T-helper 2 cell treated with Interferon-gamma antibody and Interleukin-4, amounts not matched to agents 5 μg/mL and 100 μg/mL, for 36 hours (primary cell): ENCODE measurements at places on chromosomes 1 and 21.

DNA sequence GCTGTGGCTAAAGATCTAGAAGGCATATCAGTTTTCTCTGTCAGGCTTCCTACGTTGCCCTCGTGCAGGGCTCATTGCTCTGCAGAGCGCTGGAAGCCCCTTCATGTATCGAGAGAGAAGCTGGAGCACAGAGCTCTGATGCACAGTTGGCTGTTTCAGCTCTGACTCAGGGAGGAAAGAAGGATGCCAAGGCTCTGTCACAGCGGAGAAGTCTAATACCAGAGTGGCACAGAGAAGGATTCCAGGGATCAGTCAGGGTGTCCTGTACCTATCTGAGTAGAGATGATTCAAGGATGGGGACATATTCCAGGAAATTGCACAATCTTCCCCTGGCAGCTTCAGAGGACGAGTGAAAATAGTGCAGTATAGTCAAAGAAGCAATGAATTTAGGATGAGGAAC, 179.2 kb upstream of the FMN2 start:
- no peak for DNase-seq

GRCh38 chr21:44926331-44927101, 5.8 kb upstream of the ITGB2 start:
- DNase-seq = peak; percentile 46

- DNase-seq = no peak
Observed at GRCh38 chr1:53594391-53595180, 135.4 kb downstream of the DMRTB1 start.

DNA sequence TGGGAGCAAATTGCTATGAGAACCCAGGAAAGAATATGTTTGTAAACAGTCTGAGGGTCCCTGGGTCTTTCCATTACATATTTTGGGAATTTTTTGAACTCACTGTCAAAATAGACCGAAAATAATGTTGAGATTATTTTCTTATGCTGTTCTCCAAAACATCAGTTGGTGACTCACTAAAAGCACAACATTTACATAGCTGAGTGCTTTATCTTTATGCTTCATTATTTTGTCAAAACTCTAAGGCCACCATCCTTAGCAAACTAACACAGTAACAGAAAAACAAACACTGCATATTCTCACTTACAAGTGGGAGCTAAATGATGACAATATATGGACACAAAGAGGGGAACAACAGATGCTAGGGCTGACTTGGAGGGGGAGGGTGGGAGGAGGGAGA, 459.3 kb downstream of the ADGRL2 start:
- no peak for DNase-seq

DNA sequence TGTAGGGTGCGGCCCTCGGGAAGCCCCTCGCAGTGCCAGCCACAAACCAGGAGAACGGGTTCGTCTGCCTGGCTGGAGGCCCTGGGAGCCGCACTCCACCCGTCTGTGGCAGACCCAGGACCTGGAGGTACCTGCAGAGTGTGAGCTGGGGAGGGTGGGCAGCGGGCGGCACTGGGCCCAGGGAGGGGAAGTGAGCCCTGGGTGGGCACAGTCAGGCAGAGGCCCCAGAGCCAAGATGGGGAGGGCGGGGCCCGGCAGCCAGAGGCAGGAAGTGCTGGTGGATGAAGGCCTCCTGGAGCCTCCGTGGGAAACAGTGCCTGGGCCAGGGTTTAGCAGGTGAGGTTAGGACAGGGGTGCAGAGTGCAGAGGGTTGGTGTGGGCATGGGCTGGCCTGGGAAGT, 4.0 kb upstream of the PEX10 start:
- no peak for DNase-seq

DNA sequence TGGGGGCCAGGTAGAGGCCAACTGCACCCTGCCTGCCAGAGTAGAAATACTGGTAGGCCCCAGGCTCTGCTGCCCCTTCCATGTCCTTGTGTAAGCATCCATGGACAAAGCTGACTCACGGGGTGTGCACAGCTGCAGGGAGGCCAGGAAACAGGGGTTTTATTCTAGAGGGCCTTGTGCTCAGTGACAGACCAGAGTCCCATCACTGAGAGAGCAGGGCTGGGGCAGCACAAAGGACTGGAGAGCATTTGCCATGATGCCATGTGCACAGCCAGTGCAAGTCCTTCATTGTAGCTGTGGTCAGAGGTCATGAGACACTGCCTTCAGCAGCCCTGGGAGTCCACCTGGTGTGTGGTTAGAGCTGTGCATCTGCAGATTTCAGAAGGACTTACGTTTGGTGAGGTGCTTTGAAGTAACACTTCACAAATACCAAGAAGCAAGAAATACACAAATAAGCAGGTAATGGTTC, 8.1 kb downstream of the ARF1 start:
- no peak for DNase-seq

GRCh38 chr1:185566995-185567394, 167.2 kb upstream of the HMCN1 start:
- DNase-seq = peak; percentile 25

DNA sequence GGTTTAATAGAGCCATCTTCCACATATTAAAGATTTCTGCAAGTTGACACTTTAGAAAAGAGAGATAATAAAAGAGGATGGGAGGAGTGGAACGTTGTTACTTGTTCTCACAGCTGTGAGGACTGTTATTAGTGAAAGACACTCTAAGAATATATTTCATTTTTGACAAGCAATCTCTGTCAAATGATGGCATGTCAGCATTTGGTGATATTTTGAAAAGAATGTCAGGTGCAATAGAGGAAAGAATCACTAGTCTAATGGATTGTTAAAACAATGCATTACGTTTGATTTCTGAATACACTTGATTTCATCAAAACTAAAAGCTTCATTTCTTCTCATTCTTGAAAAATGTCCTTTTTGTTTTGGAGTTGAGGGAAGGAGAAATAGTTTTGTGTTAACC, 853.4 kb downstream of the PLA2G4A start:
- no peak for DNase-seq

DNA sequence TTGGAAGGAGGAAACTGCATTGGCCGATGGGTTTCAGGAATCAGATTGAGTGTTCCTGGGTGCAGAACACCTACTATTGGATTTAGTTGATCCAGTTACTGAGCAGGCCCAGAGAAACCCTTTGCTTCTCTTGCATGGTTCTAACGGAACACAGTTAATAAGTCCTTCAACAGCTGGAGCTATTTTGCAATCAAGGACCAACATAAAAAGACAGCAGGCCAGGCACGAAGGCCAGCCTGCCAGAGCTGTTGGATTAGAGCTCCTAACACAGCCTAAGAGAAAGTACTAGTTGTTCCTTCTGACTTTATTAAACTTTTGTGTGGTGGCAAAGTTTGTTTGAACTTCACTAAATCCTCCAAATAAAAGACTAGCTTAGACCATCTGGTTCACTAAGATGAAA, 148.0 kb upstream of the LMO4 start:
- DNase-seq = no peak

DNA sequence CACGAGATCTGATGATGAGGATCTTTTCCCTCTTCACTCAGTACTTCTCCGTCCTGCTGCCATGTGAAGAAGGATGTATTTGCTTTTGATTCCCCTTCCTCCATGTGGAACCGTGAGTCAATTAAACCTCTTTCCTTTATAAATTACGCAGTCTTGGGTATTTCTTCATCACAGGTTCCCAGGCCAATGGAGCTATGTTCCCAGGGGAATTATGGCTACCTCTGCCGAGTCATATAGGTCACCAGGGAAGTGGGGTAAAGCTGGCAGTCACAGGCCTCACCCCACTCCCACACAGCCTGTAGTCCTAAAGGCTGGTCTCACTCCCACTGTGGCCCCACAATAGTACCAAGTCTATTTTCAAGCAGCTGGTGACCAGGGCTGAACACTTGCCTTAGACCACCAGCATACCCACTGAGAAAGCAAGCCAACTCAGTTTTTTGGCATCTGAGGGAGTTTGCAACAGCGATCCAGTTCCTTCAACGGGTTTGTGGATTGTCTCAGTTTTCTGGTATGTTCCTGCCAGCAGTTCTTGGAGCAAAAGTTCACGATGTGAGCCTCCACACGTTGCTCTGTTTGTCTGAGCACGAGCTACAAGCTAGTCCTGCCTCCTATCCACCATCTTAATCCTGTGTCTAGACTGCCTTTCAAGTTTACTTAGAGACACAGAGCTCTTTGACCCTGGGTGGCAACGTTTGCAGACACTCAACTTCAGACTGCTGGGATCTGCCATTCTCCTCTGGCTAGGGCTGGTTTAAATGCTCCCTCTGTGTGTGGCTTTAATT, 104.5 kb downstream of the CENPF start:
- no peak for DNase-seq

DNA sequence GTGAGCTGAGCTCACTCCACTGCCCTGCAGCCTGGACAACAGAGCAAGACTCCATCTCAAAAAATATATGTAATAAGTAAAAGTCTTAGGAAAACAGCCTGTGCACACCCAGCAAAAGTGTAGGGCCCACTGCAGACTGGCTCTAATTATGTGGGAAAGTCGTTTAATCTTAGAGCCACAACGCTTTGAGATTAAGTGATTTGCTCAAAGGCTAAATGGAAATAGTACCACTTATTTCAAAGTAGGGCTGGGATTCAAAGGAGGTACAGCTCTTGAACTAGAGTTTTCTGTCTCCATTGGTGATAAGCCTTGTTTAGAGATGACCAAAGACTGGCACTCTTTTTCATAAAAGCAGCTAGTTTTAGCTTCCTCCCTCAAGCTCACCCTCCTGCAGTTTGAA, 2.2 kb downstream of the TACSTD2 start:
- no peak for DNase-seq

- DNase-seq = no peak
Observed at GRCh38 chr1:13432251-13432650, 22.0 kb downstream of the PRAMEF20 start.

- no peak for DNase-seq
Observed at GRCh38 chr1:15033264-15033663, 120.3 kb upstream of the TMEM51 start.

DNA sequence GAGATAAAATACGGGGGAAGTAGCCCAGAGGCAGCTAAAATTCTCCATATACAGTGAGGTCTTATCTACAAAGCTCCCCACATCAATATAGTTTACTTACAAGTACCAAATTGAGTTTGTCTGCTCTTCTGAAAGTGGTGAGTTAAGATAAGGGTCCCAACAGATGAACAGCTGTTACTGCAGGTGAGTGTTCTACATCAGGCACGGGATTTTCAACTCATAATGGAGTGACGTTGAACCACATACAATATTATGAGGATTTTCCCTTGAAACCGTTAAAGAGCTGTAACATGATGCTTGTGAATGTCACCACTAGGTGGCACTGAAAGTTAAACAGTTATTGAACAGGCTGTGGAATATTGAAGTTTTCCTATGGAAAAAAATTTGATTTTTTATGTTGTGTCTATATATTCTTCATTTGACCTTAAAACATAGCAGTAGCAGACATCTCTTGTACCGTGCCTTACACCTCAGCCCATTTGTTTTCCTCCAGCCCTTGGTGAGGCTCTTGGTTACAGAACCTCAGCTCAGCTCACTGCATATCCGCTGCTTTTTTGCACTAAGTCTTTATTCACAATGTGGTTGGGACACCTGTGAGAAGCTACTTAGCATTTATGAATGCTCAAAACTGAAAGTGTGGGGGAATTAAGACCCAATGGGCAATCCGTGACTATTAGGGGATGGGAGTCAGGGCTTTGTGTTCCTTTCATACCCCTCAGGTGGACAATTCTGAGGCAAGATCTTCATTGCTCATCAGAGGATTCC, 23.2 kb downstream of the CD1D start:
- peak; percentile 14 for DNase-seq

- DNase-seq = no peak
Observed at GRCh38 chr1:56099766-56100265, 479.5 kb downstream of the PLPP3 start.

DNA sequence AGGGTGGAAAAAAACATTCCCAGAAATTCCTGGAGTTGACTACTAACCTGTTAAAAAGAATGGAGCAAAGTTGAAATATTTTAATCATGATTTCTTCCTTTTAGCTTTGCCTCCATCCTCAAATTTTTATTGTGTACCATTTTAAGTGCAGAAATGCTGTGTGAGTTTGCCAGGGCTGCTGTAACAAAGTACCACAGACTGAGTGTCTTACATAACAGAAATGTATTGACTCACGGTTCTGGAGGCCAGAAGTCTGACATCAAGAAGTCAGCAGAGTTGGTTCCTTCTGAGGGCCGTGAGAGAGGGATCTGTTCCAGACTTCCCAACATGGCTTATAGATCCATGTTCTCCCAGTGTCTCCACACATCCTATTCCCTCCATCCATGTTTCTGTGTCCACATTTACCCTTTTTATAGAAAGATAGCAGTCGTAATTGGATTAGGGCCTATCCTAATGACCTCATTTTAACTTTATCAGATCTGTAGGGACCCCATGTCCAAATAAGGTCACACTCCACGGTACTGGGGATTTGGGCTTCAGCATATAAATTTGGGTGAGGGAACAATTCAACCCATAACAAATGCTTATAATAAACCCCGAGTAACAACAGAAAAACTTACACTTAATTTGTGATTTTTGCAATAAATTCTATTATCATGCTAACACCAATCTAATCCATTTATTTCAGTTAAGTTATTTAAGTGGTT, 12.7 kb downstream of the SNX7 start:
- DNase-seq = no peak

DNA sequence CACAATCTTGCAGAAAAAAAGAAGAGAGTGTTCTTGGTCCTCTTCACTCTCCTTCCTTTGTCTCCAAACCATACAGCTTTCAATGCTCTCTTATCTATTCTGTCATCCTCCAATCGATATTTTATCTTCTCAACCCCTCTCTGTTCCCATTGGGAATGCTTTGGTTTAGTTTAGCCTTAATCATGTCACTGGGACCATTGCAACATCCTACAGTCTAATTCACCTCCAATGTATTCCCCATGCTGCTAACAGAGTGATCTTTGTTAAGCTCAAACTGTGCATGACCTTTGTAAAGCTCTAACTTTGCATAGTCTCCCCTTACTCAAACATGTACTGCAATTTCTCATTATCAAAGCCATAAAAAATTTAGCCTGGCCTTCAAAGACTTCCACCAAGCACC, 2.9 kb downstream of the MPL start:
- DNase-seq = no peak

GRCh38 chr1:219931033-219931432, 2.7 kb upstream of the SLC30A10 start:
- DNase-seq = no peak

GRCh38 chr1:244106837-244107493, 55.9 kb downstream of the ZBTB18 start:
- DNase-seq = no peak

- no peak for DNase-seq
Observed at GRCh38 chr1:246301553-246302250, 205.4 kb downstream of the SMYD3 start.
